ENCODE measurements at places on chromosomes 7 and 10. TPM values are rescaled to one million over a fixed set of nuclear protein-coding genes. Genes with fewer than 3 reads are reported as not detected.

The TLL2 gene
- polyA plus RNA-seq: not detected

The TFPI2 gene
- polyA plus RNA-seq: not detected

The LRRC18 gene
- polyA plus RNA-seq: not detected

The HOXA4 gene
- 0.20 TPM for polyA plus RNA-seq

The LIPF gene
- not detected for polyA plus RNA-seq

The FAM25A gene
- polyA plus RNA-seq: not detected

The UCN3 gene
- not detected for polyA plus RNA-seq

The TRIM50 gene
- polyA plus RNA-seq: not detected

The IKZF5 gene
- polyA plus RNA-seq: 9.8 TPM

The CDCA7L gene
- 3.1 TPM for polyA plus RNA-seq

The FAM221A gene
- polyA plus RNA-seq: 1.4 TPM

The HSPA12A gene
- not detected for polyA plus RNA-seq

The AFAP1L2 gene
- 0.43 TPM for polyA plus RNA-seq

The NEURL1 gene
- polyA plus RNA-seq: 3.3 TPM

The AGR3 gene
- not detected for polyA plus RNA-seq

The TACR2 gene
- 0.20 TPM for polyA plus RNA-seq

The SPDYE9 gene
- not detected for polyA plus RNA-seq

The COBL gene
- polyA plus RNA-seq: not detected

The EFCAB10 gene
- polyA plus RNA-seq: not detected

The DCLRE1A gene
- 1.3 TPM for polyA plus RNA-seq

The C10orf143 gene
- 8.0 TPM for polyA plus RNA-seq

The MOGAT3 gene
- polyA plus RNA-seq: not detected

The GNG11 gene
- 1.6 TPM for polyA plus RNA-seq

The CRYGN gene
- not detected for polyA plus RNA-seq

The LIPM gene
- polyA plus RNA-seq: not detected

All from CD14-positive monocyte (primary cell).